ENCODE measurements at places on chromosomes 11 and 22.

- no peak for DNase-seq
Measured at GRCh38 chr11:77687088-77687487, 49.5 kb upstream of the CLNS1A start.

DNA sequence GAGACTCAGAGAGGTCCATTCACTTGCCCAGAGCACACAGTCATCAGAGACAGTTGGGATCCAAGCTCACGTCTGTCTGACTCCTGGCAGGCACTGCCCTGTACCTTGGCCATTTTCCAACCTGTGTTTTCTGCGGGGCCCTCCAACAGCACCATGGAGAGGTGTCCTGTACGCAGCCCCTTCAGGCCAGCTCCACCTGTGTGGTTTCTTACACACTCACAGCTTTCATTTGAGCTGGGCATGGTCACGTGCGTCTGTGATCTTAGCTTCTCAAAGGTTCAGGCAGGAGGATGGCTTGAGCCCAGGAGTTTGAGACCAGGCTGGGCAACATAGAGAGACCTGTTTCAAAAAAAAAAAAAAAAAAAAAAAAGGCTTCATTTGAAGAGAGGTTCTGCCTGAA is 24.4 kb downstream of the TOM1 start:
- no peak for DNase-seq

GRCh38 chr11:68336716-68337115 is 24.3 kb downstream of the LRP5 start:
- no peak for DNase-seq

DNA sequence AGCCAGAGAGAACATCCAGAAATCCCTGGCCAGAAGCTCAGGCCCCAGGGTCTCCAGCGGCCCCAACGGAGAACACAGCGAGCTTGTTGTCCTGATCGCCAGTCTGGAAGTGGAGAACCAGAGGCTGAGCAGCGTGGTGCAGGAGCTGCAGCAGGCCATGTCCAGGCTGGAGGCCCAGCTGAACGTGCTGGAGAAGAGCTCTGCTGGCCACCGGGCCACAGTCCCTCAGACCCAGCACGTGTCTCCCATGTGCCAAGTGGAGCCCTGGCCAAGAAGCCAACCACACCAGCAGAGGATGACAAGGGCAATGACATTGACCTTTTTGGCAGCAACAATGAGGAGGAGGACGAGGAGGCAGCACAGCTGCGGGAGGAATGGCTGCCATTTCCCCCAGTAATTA is 20.6 kb upstream of the SCGB1D1 start:
- DNase-seq = no peak

GRCh38 chr11:31711137-31711536 is 100.0 kb downstream of the PAX6 start:
- no peak for DNase-seq

GRCh38 chr11:33214187-33214586 is 43.0 kb upstream of the HIPK3 start:
- no peak for DNase-seq

DNA sequence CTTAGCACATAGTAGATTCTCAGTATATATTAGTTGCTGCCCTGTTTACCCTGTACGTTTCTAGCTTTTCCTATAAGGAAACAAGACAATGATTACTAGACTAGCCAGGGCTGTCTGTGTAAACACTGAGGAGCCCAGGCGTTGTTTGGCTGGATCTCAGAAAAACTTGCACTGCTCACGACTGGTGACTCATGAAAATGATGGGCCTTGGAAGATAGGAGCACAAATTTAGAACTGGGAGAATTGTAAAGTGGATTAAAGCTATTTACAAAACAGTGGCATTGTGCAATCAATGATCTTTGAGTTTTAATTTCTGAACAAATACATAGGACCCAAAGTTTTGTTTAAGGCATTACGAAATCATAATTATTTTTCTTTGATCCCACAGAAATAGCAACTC is 276.9 kb downstream of the FAM76B start:
- no peak for DNase-seq

GRCh38 chr11:133681901-133682300 is 149.6 kb upstream of the OPCML start:
- DNase-seq = no peak

DNA sequence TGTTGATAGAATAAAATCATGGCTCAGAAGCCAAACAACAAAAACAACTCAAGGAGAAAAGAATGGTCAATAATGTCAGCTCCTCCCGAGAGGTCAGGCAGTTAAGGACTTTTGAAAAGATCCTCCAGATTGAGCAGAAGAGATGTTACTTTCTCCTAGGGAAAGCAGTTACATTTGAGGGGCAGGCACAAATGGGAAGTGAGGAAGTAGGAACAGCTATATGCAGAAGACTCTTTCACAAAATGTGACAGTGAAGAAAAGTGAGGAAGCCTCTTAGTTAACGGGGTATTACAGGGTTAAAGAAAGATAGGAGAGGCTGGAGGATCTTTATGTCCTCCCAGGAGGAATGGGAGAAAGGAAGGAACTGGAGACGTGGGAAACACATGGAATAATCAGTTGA is 3.4 kb downstream of the DCHS1 start:
- no peak for DNase-seq

DNA sequence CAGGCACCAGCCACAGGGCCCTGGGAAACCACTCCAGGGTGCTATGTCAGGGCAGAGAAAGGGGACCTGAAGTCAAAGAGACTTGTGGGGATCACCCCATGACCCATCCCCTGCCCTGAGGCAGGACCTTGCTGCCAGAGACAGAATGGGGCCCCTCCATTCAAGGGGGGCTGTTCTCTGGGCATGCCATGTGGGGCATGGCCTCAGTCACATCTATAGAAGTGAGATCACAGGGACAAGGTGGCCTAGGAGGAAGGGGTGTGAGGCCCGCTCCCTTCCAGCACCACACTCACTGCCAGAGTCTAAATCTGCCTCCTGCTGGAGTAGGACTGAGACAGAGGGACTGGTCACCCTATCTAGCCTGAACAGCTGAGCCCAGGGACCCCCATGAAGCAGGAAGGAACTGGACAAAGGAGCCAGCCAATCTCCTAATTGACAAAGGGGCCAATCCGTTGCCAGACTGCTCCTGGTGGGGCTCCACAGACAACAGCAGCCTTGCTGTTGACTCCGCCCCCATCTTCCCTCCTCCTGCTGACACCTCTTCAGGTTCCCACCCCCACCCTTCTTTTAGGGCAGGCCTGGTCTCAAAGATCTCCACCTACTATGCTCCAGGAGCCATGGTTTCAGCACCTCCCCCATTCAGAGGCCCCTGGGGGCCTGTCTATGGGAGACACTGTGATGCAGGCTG is 26.0 kb downstream of the NEAT1 start:
- no peak for DNase-seq

DNA sequence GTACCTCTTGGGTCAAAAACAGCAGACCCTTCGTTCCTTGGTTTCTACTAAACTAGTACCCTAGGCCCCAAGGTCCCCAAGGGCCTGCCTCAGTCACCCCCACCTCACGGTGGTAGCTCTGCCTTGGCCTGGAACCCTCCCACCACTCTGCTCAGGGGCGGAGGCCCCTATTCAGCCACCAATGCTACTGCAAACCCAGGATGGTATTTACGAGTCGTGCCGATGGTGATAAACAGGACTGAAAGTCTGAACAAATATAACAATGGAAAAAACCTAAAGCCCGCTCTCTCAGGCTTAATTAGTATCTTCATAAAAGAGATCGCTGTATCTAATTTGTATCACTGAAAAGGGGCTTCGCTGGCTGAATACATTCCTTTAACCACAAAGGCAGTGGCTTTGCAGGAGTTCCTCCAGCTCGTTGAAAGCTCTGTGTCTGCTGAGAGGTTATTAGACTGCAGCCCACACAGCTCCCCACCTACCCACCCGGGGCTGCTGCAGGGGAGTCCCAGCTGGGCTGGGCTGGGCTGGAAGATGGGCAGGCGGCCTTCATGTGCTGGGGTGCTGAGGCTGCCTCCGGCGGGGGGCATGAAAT is 15.2 kb downstream of the SHISAL1 start:
- DNase-seq = no peak

GRCh38 chr22:41444360-41445128 is 2.1 kb downstream of the TOB2 start:
- peak; percentile 97 for DNase-seq

DNA sequence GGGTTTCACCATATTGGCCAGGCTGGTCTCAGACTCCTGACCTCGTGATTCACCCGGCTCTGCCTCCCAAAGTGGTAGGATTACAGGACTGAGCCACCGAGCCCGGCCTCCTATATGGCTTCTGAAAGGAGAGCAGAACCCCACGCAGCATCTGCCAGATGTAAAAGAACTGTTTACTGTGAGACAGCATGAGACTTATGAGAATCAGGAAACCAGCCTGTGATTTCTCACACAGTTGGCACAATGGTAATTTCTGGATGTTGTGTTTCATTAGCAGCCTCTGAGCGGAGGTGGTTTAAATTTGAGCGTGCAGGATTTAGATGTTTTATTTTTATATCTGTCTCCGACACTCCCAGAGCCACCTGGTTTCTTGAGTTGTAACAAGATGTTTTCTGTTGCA is 33.8 kb downstream of the CEP164 start:
- no peak for DNase-seq

- no peak for DNase-seq
Measured at GRCh38 chr11:32334822-32335221, 100.5 kb downstream of the WT1 start.

- no peak for DNase-seq
Measured at GRCh38 chr22:44920183-44920582, 89.6 kb downstream of the PHF21B start.

- DNase-seq = no peak
Measured at GRCh38 chr11:123518496-123519054, 88.5 kb downstream of the GRAMD1B start.

GRCh38 chr11:16905375-16905774 is 108.8 kb downstream of the PLEKHA7 start:
- no peak for DNase-seq

- DNase-seq = no peak
Measured at GRCh38 chr11:72739240-72740059, 12.8 kb downstream of the ARAP1 start.

GRCh38 chr11:115080923-115081680 is 402.8 kb downstream of the NXPE2 start:
- no peak for DNase-seq

DNA sequence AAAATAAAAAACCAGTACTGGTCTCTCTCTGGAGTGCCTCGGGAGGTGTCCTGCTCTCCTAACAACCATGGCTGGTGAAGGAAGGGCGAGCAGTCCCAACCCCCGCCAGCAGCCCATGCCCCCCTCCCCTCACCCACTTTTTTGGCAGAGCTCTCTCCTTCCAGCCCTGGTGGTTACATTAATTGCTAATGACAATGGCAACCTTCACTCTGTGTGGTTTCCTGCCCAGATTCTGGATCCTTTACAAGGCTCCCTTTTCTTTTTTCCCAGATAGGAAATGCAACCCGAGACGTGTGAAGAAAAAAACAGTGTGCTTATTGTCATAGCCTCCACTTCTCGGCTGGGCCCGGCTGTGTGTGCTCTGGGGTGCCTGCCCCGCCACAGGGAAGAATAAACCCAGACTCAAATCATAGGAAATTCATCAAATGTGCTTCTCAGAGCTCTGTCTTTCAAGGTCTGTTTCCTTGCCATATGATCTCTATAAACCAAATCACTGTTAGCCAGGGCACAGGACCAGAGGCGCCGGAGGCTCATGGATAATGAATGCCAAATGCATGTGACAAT is 513.0 kb downstream of the SOX6 start:
- no peak for DNase-seq

DNA sequence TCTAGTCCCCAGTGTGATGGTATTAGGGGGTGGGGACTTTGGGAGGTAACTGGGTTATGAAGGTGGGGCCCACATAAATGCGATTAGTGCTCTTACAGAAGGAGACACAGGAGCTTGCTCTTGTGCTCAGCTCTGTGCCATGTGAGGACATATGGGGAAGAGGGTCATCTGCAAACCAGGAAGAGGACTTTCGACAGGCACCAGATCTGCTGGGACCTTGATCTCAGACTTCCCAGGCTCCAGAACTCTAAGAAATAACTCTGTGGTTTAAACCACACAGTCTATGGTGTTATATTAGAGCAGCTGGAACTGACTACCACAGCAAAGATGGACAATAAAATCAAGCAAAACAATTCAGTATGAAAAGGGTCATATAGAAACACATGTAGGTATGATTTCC is 26.7 kb downstream of the NNMT start:
- DNase-seq = no peak

DNA sequence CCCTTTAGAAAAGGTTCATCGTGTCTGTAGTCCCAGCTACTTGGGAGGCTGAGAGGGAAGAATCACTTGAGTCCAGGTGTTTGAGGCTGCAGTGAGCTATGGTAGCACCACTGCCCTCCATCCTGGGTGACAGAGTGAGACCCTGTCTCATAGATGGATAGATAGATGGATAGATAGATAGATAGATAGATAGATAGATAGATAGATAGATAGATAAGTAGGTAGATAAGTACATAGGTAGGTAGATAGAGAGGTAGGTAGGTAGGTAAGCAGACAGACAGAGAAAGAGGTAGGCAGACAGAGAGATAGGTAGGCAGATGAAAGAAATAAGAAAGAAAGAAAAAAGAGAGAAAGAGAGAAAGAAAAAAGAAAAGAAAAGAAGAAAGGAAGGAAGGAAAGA is 156.4 kb downstream of the GRIK4 start:
- no peak for DNase-seq

GRCh38 chr11:35424157-35424940 is 5.0 kb upstream of the SLC1A2 start:
- DNase-seq = no peak

GRCh38 chr11:124082371-124082770 is 32.9 kb upstream of the VWA5A start:
- DNase-seq = no peak
